HepG2 (cell line): ENCODE measurements at places on chromosomes 13 and 19. TPM values are rescaled to one million over a fixed set of nuclear protein-coding genes. Genes with fewer than 3 reads are reported as not detected.
A peak's percentile ranks its signal among the peaks of the same experiment; 100 is the strongest.

DNA sequence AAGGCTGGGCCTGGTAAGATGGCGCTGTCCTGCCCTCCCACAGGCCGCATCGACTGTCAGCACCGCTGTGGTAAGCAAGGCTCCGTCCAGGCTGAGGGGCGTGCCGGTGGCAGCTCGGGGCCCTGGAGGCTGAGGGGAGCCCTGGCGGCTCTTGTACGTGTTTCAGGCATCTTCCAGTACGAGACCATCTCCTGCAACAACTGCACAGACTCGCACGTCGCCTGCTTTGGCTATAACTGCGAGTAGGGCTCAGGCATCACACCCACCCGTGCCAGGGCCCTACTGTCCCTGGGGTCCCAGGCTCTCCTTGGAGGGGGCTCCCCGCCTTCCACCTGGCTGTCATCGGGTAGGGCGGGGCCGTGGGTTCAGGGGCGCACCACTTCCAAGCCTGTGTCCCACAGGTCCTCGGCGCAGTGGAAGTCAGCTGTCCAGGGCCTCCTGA lies 1.2 kb downstream of the IZUMO4 start:
- peak overlapping the region; percentile 86; the same call in 1 of the 2 replicates for H3K4me3 ChIP-seq
- H3K27me3 ChIP-seq = no peaks in the 10 kb centered on the region
- peaks cover 27% of the 10 kb centered on the region for H3K4me1 ChIP-seq
- no peak overlapping the region for H3K27ac ChIP-seq
- DNase-seq = no peak

- no peak overlapping the region for H3K4me3 ChIP-seq
- H3K4me1 ChIP-seq = peaks cover 20% of the 10 kb centered on the region
- no peaks in the 10 kb centered on the region; the same call in 1 of the 2 replicates for H3K27me3 ChIP-seq
- H3K27ac ChIP-seq = no peak overlapping the region
- no peak for DNase-seq
These were observed 7.1 kb downstream of the NFIX start for GRCh38 chr19:13002166-13002898.

- H3K4me3 ChIP-seq = no peak overlapping the region; the same call in 1 of the 2 replicates
- no peaks in the 10 kb centered on the region for H3K36me3 ChIP-seq
- H3K27ac ChIP-seq = peak overlapping the region; percentile 53
- DNase-seq = peak; percentile 81
- no peaks in the 10 kb centered on the region for H3K27me3 ChIP-seq
These were observed 3.5 kb upstream of the TBC1D4 start for GRCh38 chr13:75485286-75486062.

DNA sequence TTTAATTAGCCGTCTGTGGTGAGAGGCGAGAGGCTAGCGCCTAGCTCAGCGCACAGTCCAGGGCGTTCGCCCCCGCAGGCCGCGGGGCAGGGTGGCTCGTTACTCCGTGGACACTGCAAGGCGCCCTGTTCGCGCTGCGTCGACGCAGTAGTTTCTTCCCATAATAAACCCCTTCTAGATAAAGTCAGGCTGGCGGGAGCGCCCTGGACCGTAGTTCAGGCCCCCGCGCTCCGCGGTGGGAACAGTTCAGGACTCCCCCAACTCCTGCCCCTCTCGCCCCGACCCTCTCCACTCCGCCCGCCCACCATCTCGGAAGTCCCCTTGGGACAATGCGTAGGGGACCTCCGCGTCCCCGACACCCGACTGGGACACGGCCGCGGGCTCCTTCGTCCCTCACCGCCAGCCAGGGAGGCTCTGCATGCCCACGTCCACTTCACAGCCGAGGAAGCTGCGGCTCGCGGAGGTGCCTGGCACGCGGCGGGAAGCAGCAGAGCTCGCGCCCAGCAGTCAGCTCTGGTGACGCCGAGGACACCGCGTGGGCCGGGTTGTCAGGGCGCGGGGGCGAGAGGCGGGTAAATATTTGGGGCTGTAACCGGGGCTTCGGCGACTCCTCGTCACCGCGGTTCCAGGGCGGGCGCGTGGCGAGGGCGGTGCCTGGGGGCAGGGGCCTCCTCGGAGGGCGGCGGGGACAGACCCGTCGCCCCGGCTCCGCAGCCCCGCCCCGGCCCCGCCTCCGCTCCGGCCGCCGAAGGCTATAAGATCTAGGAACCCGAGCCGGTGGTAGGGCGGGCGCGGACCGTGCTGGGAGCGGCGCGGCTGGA lies at the start of gene RGCC:
RGCC (plus strand) TSS at position 783 of the 821 bp plus-strand sequence. CDS start 158 bp downstream, outside the sequence.
- DNase-seq = peak; percentile 30
- H3K4me1 ChIP-seq = peaks cover 18% of the 10 kb centered on the region
- no peak within 1 kb of the TSS for H3K27ac ChIP-seq
- H3K27me3 ChIP-seq = peaks cover 24% of the 10 kb centered on the region; the same call in 2 of the 3 replicates
- no peaks in the 10 kb centered on the region for H3K36me3 ChIP-seq

GRCh38 chr13:43094901-43095300 lies 71.5 kb downstream of the DNAJC15 start:
- H3K4me1 ChIP-seq = no peaks in the 10 kb centered on the region
- 0 out of 3 replicates have a peak, but pooled peaks cover 10% of the 10 kb centered on the region for H3K36me3 ChIP-seq
- DNase-seq = no peak
- no peak overlapping the region for H3K27ac ChIP-seq
- H3K27me3 ChIP-seq = no peaks in the 10 kb centered on the region
- no peak overlapping the region for H3K4me3 ChIP-seq

DNA sequence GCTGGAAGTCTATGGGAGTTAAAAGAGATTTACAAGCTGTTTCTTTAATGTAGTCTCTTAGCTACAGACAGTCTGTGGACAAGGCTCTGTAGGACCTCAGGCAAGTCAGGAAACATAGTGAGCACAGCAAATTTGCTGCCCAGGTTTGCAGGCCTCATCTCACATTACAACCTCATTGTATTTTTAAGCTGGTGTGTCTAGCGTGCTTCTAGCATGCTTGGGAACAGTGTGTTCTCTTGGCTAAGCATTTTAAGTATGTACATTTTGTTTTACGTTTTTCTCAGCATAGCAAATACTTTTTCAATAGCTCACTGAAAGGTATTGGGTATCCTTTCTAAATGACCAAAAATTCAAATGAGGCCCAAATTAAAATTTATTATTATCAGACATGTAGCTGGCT lies 113.2 kb downstream of the STARD13 start:
- H3K27ac ChIP-seq = no peak overlapping the region
- no peak overlapping the region for H3K4me3 ChIP-seq
- no peak for DNase-seq
- peaks cover 44% of the 10 kb centered on the region for H3K4me1 ChIP-seq
- no peaks in the 10 kb centered on the region for H3K27me3 ChIP-seq

Gene LYPD5
- total RNA-seq = not detected in 2 replicates

Gene GRK1
- 0.07 TPM in 1 of 2 replicates, not detected in the other for total RNA-seq

Gene ADGRE3
- total RNA-seq = not detected in 2 replicates

Gene VASP
- 64.6 and 67.1 TPM in 2 replicates for total RNA-seq

Gene IZUMO2
- not detected in 2 replicates for total RNA-seq

Gene TMEM86B
- 6.0 and 9.6 TPM in 2 replicates for total RNA-seq

Gene BLOC1S3
- total RNA-seq = 3.2 and 4.3 TPM in 2 replicates
